ENCODE measurements at places on chromosomes 7 and 10.

- no peak for DNase-seq
Observed at GRCh38 chr7:55052081-55052480, 33.3 kb downstream of the EGFR start.

DNA sequence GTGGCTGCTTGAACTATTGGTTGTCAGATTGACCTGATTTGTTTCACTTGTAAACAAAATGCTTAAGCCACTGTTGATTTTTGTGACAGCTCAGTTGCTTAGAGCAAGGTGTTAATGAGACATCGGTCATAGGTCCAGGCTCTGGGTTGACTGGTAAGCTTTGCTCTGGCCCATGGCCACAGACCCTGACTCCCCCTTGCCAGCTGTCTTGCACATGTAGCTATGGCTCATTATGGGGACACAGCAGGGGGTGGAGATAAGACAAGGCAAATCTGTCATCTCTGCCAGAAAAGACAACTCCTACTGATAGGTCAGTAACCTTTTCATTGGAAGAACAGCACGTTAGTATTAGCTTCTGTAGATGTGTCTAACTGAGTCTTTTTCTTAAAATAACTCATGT, 95.3 kb downstream of the KAT6B start:
- no peak for DNase-seq

- no peak for DNase-seq
Observed at GRCh38 chr10:11351801-11352200, 259.6 kb downstream of the USP6NL start.

DNA sequence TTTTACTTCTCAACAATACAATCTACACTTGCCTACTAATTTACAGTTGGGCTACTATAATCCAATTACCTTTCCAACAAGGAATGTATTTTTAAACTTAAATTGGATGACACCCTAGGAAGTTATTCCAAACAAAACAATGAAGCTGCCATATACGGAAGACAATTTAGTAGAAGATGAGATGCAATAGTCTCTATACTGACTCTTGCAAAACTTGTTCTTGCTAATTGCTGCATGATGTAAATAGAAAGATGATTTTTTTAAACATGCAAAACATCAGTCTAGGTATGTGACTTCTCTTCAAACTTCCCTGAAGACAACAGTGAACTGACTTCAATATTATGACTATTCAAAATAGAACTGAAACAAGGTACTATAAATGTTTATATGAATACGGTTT, 17.6 kb downstream of the NT5C3A start:
- DNase-seq, result no peak

- no peak for DNase-seq
Observed at GRCh38 chr7:95716357-95717122, 55.8 kb upstream of the DYNC1I1 start.
